Stimulated activated CD8-positive, alpha-beta memory T cell treated with anti-CD3 and anti-CD28 coated beads, Interleukin-15, amount 100 ng/mL, for 4 hours (primary cell): ENCODE measurements at places on chromosomes 5 and 9.

DNA sequence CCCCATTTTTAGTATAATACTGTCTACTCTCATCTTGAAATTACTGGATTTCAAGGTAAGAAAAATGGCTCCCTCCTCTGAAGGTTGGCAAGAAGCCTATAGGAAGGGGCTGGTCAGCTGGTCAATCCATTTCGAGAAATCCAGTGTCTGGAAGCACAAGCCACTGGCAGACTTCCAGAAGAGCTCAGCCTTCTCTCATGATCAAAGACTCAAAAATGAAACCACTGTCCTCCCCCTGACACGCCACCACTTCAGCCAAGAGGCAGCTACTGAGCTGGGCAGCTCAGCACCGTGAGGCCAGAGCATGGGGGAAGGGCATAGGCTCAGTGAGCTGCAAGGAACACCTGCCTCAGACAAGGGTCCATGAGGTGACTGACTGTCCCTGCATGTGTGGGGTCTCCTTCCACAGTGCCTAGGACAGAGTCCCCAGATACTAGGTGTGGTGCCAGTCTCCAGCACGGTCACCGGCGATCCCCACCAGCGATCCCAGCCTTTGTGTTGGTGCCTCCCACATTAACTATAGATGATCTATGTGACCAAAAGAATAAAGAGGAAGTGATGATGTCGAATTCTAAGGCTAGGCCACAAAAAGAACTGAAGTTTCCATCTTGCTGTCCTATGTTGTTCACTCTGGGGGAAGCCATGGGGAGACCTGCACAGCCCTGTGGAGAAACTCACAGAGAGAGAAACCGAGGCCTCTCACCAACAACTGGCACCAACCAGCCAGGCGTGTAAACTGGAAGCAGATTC lies 100.1 kb upstream of the LRRTM2 start:
- DNase-seq, result no peak

DNA sequence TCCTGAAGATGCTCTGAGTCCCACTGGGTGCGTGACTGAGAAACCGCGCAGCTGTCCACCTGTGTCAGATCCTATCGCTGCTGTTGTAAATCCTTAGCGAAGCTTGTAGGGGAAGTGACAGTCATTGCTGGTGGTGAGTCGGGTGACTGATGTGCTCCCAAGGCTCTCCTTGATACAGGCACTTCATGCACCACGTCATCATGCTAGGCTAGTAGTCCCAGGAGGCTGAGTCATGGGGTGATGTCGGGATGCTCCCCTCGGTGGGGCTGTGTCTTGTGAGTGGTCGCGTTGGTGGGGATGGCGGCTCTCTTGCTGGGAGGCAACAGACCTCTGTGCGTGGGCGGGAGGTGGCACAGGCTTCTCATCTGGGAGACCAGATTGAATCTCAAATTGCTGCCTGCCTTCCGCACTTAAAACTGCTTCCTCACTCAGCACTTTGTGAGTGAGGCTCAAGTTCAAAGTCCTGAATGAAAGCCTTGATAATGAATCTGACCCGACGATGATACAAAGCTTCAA lies 84.7 kb downstream of the CSNK1A1 start:
- no peak for DNase-seq

DNA sequence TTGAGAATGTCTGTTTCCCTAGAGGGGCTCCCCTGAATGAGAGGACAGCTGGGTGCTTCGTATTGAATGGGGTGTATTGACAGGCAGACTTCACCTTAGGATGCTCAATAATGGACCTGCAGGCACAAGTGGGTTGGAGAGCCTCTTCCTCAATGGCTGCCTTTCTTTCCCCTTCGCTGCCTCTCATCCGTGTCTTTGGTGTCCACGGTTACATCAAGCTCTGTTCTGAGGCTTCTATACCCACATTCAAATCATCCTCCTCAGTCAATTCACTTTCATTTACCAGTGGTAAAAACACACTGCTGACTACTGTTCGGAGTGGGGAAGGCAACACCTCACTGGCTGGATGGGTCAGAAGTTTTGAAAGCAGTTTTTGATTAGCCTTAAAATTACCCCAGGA lies 20.6 kb downstream of the LIX1 start:
- no peak for DNase-seq

- no peak for DNase-seq
Observed at GRCh38 chr5:62504129-62504528, 74.5 kb upstream of the LRRC70 start.

GRCh38 chr5:130666462-130666861 lies 498.6 kb downstream of the HINT1 start:
- DNase-seq, result no peak

DNA sequence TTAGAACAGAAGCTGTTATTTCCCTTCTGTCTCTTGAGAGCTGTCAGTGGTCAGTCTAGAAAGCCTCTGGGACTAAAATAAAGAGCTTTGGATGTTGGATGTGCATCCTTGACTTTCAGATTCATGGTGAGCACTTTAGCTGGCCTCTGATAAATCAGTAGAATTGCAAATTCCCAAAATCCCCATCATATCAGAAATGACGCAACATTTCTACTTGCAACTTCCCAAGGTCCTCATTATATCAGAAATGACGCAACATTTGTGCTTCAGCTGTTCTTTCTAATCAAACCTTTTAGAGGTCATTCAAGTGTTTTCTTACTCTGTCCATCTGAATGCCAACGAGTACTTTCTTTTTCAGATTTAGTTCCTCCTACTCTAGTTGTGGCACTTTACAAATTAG lies 167.3 kb upstream of the MOCS2 start:
- DNase-seq, result no peak

DNA sequence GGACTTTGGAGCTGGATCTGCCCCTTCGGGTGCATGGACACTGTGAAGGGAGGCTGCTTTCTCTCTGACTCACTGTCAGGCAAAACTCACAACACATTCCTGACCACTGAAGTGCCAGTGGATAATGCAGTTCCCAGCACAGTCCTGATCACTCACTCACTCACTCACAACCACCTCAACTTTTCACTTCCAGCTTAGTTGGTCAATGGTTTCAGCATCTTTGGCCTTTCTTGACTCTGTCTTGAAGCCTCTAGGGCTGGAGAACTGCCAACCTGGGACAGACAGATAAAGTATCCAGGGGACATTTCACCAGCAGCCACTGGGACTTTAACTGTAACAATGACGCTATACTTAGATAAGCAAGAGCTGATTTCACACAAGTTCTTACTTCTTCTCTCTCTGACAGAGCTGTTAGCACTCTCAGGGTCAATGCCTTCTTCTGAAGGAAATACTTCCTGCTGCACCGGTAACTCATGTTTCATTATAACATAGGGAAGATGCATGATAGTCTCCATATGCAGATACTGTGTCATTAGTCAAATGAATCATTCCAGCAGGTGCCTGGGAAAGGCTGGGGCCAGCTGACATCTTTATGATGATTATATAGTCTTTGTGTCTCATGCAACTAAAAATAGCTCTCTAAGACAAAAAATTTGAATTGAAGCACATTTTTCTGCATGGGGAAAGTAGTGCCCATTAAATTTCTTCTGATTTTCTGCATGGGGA lies 499.0 kb downstream of the SEMA5A start:
- DNase-seq, result no peak

GRCh38 chr5:33507426-33507825 lies 66.7 kb downstream of the TARS1 start:
- no peak for DNase-seq

DNA sequence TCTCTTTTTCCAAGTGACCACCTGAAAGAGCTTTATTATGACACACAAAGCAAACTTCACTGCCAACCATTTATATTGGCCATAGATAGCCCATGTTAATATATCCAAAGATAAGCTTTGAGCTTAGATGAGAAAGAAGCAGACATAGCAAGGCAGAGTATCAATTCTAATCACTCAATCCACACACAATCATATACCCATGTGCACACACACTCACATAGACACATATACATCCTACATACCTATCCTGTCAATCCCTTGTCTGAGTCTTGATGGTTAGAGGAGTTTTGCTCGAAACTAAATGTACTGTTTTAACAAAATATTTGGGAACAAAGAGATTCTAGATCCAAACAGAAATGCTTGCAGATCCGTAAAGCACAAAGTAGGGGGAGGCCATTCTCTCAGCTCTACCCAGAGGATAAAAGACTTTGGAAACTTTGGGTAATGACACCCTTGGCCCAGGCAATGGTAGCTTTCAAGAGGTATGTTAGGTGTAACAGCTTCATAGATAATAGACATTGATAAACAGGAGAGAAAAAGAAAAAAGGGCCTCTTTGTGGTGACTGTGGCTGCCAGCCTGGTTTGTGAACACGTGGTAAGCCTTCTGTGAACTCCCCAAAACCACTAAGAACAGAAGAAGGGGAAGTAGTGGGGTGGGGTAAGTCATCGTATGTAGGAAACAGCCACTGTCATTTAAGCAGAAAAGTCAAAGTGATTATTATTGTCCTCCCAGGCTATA lies 121.6 kb downstream of the TLR4 start:
- no peak for DNase-seq

GRCh38 chr5:2030131-2030530 lies 147.4 kb upstream of the IRX4 start:
- DNase-seq, result no peak

DNA sequence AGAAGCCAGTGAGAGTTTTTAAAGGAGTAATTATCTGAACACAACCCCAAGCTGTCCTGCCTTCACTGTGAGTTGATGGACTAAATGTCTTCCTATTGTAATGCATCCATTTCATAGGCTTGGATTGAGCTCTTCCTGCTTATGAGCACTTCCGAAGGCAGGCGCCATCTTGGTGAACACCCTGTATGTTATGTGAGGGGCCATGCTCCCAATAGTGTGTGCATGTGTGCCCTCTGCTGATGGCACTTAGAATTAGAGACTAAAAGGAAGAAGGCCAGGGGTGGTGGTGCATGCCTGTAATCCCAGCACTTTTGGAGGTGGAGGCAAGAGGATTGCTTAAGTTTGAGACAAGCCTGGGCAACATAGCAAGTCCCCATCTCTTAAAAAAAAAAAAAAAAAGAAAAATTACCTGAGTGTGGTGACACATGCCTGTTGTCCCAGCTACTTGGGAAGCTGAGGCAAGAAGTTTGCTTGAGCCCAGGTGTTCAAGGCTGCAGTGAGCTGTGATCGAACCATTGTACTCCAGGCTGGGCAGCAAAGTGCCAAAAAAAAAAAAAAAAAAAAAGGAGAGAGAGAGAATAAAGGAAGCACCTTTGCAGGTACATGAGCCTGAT lies 65.0 kb downstream of the C9orf152 start:
- DNase-seq, result no peak

- no peak for DNase-seq
Observed at GRCh38 chr5:43540746-43541145, 16.1 kb downstream of the PAIP1 start.

- no peak for DNase-seq
Observed at GRCh38 chr9:94534901-94535300, 20.0 kb upstream of the PCAT7 start.

- DNase-seq, result no peak
Observed at GRCh38 chr5:172886974-172887501, 53.0 kb downstream of the ERGIC1 start.

GRCh38 chr5:179612577-179613459 lies 10.7 kb downstream of the HNRNPH1 start:
- no peak for DNase-seq

- DNase-seq, result no peak
Observed at GRCh38 chr5:65825408-65826328, 100.7 kb upstream of the ERBIN start.

DNA sequence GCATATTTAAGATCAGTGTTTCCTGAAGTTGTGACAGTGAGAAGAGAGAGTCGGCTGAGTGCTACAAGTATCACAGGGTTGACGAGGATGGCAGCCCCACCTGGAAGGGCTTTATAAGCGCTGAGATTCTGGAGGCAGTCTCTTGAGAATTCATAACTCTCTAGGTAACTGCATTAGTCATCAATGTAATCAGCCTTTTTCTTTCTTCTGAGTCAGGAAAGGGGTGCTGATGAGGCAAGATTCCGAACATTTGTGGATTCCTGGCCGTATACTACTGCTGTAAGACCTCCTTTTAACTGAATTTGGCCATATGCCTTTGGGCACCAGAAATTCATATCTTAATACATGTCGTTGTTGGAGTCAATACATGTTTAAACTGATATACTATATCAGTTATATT lies 6.6 kb upstream of the RNF20 start:
- no peak for DNase-seq

- no peak for DNase-seq
Observed at GRCh38 chr9:109203761-109204360, 36.8 kb upstream of the FRRS1L start.

- no peak for DNase-seq
Observed at GRCh38 chr5:178286226-178287090, 53.9 kb upstream of the PHYKPL start.

DNA sequence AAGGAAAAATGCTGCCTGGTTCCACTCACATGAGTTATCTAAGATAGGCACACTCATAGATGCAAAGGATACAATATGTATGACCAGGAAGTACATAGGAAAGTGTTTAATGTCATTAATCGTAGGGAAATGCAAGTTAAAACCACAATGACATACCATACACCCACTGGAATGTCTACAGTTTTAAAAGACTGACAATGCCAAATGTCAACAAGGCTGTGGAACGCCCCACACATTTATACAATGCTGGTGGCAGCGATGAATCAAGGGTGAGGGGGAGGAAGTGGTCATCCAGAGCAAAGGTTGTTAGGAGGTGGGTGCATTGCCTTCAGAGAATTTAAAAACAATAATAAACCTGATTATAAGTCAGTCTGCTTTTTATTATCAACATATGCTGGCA lies 437.8 kb downstream of the ARHGEF28 start:
- DNase-seq, result no peak

DNA sequence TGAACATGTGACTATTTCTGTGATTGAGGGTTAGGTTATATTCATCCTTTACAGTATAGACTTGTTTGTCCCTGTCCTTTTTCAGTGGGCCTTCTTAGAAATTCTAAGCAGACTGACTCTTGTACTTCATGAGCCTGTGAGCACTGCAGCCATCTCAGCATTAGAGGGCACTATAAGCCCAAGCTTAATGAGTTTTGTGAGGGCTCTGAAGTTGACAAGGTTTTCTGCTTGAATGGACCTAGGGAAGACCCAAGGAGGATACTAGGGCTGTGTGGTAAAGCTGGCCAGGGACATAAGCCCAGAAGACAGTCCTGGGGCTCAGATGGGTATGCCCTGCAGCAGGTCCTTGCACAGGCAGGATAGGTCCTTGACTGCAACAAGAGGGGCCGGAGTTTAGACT lies 126.5 kb downstream of the MRPS30 start:
- DNase-seq, result no peak

DNA sequence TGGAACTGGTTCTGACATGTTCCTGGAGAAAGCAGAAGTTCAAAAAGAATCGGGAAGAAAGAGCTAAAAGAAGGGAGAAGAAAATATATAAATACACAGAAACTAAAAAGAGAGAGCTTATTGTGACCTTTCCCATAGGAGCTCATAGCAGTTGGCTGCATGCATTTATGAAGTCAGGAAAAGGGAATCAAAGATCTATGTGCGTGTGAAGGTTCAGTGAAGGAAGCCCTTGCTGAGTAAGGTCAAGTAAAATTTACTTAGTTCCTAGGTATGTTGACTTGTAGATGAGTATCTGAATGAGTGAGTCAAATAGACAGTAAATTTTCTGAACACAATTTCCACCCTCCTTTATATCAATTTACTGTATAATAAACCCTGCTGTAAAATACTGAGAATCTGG lies 632.5 kb downstream of the SLCO4C1 start:
- DNase-seq, result no peak
